ENCODE measurements at places on chromosomes 1 and 21.
A peak's percentile ranks its signal among the peaks of the same experiment; 100 is the strongest.

GRCh38 chr1:34052565-34052964 is 112.5 kb downstream of the CSMD2 start:
- H3K4me3 ChIP-seq = no peak overlapping the region
- no peak overlapping the region for H3K27ac ChIP-seq
- H3K27me3 ChIP-seq = peaks cover 17% of the 10 kb centered on the region
- DNase-seq = no peak

GRCh38 chr1:30870035-30870434 is 38.5 kb downstream of the SDC3 start:
- H3K4me1 ChIP-seq = no peaks in the 10 kb centered on the region
- no peak overlapping the region for H3K27ac ChIP-seq
- no peaks in the 10 kb centered on the region for H3K36me3 ChIP-seq
- no peak for DNase-seq

GRCh38 chr1:172041742-172042141 is 200.4 kb downstream of the DNM3 start:
- no peaks in the 10 kb centered on the region for H3K36me3 ChIP-seq
- no peak overlapping the region for H3K27ac ChIP-seq
- H3K4me1 ChIP-seq = peaks cover 47% of the 10 kb centered on the region
- no peak overlapping the region for H3K4me3 ChIP-seq

GRCh38 chr1:220527908-220528678 is at the start of gene MARK1:
TSS of gene MARK1 (plus strand) at chr1:220528136. CDS start at chr1:220528823, 687 bp downstream.
- H3K4me1 ChIP-seq = peaks cover 31% of the 10 kb centered on the region
- peaks cover 1% of the 10 kb centered on the region for H3K27me3 ChIP-seq
- peak; percentile 67 for DNase-seq
- H3K36me3 ChIP-seq = no peaks in the 10 kb centered on the region
- H3K4me3 ChIP-seq = peak within 1 kb of the TSS; percentile 92

DNA sequence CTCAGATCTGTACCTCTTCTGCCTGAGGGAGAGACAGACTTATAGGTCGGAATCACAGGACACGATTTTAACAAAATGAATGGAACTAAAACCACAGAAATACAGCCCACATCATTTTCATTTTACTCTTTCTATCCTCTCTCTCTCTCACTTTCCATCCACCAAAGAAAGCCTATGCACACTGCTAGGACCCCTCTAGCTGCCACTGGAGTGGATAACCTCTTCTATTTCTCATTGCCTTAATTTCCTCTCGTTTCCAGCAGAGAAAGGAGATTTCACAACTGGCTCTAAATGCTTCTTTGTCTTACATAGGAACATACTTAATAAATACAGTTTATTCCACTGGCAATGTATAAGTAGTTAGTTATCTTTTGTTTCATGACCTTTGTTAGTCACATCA is 867.8 kb upstream of the ADGRL4 start:
- H3K4me1 ChIP-seq = no peaks in the 10 kb centered on the region
- H3K27me3 ChIP-seq = no peaks in the 10 kb centered on the region
- DNase-seq = no peak
- H3K4me3 ChIP-seq = no peak overlapping the region
- no peaks in the 10 kb centered on the region for H3K36me3 ChIP-seq

DNA sequence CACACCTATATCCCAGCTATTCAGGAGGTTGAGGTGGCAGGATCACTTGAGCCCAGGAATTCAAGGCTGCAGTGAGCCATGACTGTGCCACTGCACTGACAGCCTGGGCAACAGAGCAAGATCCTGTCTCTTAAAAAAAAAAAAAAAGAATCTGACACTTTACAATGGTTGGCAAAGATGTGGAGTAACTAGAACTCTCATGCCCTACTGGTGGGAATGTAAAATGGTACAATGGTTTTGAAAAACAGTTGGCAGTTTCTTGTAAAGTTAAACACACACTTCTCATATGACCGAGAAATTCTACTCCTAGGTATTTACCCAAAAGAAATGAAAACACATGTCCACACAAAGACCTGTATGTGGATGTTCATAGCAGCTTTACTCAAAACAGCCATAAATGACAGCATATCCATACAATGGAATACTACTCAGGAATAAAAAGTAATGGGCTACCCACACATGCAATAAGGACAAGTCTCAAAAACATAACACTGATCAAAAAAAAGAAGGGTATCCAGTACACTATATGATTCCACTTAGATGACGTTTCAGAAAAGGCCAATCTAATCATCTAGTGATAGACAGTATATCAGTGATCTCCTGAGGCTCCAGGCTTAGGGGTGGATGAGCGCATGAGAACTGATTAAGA is 58.1 kb downstream of the HLCS start:
- DNase-seq = no peak
- peaks cover 18% of the 10 kb centered on the region for H3K4me1 ChIP-seq
- H3K27me3 ChIP-seq = no peaks in the 10 kb centered on the region
- H3K36me3 ChIP-seq = no peaks in the 10 kb centered on the region
- H3K27ac ChIP-seq = no peak overlapping the region
- no peak overlapping the region for H3K4me3 ChIP-seq
